ENCODE measurements at places on chromosomes 4 and X. TPM values are rescaled to one million over a fixed set of nuclear protein-coding genes. Genes with fewer than 3 reads are reported as not detected.

Gene BEX1
- not detected for total RNA-seq

Gene TRIM61
- total RNA-seq, result 0.44 TPM

Gene BCAP31
- 128 TPM for total RNA-seq

DNA sequence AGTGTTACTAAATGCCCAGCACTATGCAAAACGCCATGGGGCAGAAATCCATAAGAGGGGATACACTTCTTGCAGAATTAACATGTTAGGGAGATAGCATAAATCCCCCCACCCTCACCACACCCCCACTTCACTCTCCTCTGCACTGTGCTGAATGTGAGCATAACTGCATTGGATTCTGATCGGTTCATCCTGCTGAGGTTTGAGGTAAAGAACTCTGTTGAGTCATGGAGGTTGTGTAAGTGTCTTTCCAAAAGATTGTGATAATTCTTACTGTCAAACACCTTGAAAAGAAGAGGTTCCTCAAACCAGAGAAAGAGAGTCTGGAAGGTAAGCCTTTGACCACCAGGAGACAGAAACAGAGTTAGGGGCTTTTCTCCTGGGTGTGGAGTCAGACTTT lies 43.6 kb downstream of the RBM47 start:
- no peak for DNase-seq

- DNase-seq, result no peak
Observed at GRCh38 chrX:9379697-9380551, 84.9 kb upstream of the TBL1X start.

GRCh38 chr4:183240581-183241321 lies 79.3 kb downstream of the CLDN22 start:
- no peak for DNase-seq

DNA sequence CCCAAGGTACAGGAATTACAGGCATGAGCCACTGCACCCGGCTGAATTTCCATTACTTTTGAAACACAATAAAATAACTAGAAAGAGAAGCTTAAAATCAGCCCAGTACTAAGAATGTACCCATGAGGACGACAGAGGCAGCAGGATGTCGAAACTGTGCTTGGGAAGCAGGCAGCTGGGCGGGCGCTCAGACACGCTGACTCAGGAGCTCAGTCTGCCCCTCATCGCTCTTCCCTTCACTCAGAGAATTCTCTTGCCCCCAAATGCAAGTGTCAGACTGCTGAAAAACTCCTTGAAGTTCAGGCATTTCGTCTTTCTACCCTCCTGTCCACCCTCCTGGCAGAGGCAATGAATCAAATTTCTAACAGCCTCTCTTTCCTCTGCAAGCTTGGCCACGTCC lies 41.0 kb upstream of the CDKN2AIP start:
- no peak for DNase-seq
